Right renal cortex interstitium (tissue), 3 donors: ENCODE measurements at places on chromosomes 5 and 9.

- DNase-seq: no peak
Measured at GRCh38 chr5:64221911-64222310, 56.3 kb downstream of the RNF180 start.

DNA sequence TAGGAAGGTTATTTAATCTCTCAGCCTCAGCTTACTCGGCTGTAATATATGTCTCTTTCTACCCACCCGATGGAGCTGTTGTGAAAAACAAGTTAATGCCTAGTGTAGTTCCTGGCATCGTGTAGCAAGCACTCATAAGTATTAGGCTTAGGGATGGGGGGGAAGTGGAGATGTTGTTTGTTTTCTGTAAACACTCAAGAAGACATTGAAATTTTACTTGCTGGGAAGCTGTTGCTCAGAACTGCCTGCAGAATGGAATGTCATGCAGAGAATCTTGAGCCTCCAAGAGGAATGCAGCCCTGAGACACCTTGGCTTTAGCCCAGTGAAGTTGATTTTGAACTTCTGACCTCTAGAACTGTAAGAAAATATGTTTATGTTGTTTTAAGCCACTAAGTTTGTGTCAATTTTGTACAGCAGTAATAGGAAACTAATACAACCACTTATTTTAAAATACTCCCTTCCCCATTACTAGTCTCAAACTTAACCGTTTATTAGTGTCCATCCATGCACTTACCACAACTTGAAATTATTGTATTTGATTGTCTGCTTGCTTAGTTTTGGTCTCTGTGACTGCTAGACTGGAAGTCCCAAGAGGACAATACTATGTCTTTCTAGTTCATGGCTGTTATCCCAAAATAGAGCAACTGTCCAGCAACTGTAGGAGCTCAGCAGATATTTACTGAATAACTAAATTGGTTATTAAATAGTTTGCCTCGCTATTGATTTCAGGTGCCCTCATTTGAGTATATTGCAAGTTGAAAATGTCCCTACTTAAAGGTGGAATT is 53.8 kb downstream of the MFAP3 start:
- DNase-seq: no peak

DNA sequence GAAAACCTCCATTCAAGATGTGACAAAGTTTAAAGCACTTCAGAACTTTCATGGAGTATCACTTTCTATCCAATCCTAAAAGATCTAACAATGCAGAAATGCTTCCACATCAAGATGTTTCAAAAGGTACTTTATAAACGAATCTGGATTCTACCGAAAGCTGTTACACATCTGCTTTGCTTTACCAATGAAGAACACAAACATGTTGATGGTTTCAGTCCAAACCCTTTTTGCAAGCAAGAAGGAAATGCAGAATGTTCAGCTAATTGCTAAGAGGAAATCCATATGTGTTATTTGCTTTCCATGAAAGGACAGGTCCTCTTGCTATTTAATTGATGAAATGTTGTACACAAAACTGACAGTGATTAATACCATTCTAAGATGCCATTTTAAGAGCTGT is 419.6 kb downstream of the EFNA5 start:
- DNase-seq: no peak

DNA sequence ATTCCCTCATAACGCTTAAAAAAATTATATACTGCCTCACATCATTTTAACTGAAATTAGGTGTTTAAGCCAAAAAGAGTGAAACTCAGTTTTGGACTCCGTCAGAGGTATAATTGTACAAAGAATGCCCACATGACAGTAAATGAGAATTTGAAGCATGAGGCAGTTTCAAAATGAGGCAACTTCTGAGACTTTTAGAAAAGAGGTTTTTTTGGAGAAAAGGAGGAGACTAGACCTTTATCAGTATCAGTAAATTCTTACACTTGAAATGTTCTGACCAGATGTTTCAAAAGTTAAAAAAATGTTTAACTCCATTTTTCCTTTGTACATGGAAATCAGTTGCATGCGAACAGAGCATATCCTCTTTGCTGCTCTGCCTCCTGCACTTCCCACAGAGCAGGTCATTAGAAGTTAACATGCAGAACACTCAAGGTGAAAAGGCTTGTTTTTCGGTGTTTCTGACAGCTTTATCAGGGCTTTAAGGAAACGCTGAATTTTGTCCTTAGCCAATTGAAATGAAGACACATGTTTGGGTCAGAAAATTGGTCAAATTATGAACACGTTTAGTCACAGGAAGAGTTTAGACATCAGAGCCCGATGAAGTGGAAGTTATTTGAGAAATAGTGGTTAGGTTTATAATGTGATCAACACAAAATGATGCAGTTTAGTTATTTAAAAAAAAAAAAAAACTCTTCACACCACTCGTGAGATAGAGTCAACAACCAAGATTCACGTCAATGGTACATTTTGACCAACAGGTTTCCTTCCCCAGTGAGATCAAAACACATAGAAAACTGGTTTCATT is 59.5 kb downstream of the PIK3R1 start:
- no peak for DNase-seq

- no peak for DNase-seq
Measured at GRCh38 chr9:121550569-121551512, 51.2 kb upstream of the GGTA1 start.

- DNase-seq: no peak
Measured at GRCh38 chr5:167908606-167909005, 382.8 kb upstream of the WWC1 start.
